Stimulated activated CD4-positive, alpha-beta T cell treated with anti-CD3 and anti-CD28 coated beads, Interleukin-15, amount 100 ng/mL, for 48 hours (primary cell): ENCODE measurements at places on chromosomes 1 and 21.

DNA sequence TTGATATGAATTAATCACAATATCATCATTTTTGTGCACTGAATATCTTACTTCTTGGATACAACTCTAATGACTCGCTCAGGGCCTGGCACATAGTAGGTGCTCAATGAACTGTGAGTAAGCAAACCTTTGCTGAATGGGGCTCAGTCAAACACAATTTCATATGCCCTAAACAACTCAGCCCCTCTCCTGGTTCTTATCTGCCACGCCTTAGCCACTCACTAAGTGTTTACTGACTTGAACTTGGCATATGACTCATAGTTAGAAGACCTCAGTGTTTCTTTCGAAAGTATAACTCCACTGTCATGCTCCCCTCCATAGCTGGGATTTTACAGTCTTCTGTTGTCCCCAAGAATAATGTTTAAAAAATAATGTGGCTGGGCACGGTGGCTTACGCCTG, 4.8 kb upstream of the IFNLR1 start:
- DNase-seq: no peak

GRCh38 chr1:65265651-65266351, 43.5 kb upstream of the DNAJC6 start:
- no peak for DNase-seq

GRCh38 chr1:20123722-20124455, 4.6 kb upstream of the PLA2G2D start:
- no peak for DNase-seq

DNA sequence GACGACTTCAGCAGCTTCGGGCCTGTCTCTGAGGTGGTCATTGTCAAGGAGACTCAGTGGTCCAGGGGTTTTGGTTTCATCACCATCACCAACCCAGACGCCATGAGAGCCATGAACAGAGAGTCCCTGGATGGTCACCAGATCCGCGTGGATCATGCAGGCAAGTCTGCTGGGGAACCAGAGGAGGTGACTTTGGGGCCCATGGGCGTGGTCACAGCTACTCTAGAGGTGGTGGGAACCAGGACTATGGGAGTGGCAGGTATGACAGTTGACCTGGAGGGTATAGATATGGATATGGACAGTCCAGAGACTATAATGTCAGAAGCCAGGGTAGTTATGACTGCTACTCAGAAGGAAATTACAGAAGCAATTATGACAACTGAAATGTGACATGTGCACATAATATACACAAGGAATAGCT, 19.3 kb upstream of the METTL13 start:
- DNase-seq: no peak

DNA sequence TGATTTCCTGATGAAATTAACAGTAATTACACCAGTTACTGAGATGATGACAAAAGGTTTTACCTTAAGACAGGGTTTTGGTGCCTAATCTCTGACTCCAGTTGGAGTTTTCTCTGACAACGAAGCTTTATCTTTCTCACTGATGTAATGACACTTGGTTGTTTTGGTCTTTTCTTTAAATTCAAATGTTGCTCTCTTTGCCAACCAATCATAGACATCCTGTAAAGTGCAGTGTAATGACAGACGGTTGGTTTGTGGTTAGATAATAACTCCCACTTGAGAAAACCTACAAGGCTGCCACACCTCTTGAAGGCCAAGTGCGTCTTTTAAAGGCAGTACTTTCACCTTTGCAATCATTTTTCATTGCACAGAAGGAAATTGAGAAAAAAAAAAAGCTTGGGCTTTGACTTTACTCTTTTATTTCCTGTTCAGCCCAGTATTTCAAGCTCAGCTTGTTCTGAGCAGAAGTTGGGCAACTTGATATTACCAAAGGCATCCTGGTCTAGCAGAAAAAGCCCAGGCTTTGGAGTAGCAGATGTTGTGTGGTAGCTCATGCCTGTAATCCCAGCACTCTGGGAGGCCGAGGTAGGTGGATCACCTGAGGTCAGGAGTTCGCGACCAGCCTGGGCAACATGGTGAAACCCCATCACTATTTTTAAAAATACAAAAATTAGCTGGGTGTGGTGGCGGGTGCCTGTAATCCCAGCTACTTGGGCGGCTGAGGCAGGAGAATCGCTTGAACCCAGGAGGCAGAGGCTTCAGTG, 14.9 kb downstream of the PDIK1L start:
- DNase-seq: no peak

DNA sequence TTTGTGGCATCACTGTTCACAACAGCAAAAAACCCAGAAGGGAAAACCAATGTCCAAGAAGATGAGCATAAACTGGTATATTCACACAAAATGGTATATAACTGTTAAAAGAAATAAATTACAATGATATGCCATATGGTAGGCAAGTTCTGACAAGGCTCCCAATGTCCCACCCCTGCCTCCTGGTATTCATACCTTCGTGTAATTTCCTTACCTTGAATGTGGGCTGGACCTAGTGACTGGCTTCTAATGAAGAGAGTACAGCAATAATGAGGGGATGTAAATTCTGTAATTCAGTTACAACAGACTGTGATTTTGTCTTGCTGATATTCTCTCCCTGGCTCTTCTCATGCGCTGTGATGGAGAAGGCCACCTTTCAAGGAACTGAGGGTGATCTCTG, 9.3 kb downstream of the ANKRD45 start:
- no peak for DNase-seq

DNA sequence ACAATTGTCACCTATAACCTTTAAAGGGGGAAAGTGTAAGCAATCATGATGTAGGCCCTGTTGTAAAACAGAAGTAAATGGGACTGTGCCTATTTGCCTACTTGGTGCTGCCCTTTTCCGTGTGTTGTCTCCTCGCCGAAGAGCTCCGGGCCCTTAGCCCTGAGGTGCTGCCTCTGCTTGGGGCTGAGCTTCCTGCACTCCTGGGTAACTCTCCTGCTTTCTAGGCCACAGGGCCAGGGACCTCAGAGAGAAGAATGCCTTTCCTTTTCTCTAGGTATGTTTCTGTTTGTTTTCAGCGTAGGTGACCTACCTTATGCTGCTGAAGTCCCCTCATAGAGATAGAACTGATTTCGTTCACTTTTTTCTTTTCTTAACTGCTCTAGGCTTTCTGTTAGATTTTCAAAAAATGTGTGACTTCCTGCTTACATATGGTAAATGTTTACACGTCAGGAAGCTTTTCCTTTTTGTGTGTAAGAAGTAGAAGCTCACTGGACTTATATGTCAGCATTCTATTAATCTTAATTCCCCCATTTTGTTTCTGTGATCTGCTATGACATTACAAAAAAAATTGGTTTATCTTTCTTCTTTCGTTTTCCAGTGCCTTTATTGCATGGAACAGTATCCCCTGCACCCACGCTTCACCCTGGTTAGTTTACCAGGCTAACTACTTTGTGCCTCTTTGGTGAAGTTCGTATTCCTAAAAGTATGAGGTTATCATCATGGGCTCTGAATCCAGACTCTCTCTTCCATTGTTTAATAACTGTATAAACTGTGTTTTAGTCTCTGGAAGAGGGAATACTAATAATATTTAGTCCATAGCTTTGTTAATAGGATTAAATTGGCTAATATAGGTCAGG, 61.7 kb downstream of the ITSN1 start:
- DNase-seq: no peak

DNA sequence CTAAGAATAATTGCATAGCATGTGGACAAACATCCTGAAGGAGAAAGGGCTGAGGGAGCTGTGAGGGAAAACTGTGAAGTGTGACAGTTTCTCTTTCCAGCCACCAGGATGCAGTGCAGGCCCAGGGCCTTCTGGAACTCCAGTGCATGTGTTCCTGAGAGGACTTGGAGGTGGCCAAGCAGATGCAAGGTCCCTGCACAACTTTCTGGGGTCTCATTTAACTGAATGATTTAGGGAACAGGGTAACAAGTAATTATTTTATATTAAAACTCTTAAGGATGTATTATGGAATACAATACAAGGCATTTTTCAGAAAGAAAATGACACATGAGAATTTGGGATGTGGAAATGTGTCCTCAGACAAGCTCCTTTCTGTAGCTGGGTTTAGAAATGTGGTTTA, 61.2 kb upstream of the MCOLN3 start:
- DNase-seq: peak; percentile 12

GRCh38 chr1:17265950-17266349, 17.1 kb downstream of the PADI3 start:
- no peak for DNase-seq

GRCh38 chr1:21764615-21765423, 18.1 kb downstream of the USP48 start:
- DNase-seq: no peak

GRCh38 chr1:70930062-70930461, 117.6 kb downstream of the PTGER3 start:
- DNase-seq: no peak

DNA sequence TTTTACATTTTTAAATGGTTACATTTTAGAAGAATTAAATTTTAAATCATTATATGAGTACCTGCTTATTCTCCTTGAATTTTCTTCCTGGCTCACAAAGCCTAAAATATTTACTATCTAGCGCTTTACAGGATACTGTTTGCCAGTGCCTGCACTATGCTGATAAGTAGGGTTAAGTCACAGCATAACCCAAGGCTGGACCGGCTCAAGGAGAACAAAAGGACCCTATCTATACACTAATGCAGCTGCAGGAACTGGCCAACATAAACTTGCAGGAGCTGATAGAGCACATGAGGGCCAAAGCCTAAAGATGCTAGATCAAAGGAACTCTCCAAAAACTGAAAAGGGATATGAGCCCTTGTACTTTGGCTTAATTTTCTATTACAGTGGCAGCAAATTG, 1086.9 kb upstream of the TMPRSS15 start:
- no peak for DNase-seq

DNA sequence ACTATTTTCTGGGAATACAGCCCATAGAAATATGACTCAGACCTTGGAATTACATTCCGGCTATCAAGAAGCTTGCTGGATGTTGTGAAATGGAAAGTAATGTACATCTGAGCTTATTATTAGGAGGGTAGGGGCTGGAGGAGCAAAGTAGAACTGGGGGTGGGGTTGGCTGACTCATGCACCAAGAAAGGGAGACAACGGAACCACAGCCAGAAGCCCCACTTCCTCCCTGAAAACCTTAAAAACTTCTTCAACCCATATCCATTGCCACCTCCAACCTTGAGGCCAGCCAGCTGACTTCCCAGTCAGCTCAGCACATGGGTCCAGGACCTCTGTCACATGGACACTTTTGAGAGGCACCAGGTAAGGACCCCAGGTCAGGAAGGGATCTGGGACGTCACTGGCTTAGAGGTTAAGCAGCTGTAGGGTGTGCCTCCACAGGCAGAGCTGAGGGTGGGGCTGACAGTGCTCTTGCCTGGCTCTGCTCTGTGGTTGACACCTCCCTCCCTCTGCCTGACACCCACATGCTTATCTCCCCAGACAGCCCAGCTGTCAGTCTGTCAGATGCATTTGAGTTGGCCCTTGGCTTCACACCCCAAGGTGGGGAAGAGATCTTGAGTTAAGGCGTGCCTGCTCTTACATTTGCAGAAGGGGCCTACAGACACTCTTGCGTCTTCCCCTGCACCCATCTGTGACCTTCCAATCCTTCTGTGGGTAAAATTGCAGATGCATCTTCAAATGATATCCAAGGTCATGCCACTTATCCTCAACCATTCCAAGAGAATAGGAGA, 5.7 kb upstream of the ZNF683 start:
- peak; percentile 42 for DNase-seq

DNA sequence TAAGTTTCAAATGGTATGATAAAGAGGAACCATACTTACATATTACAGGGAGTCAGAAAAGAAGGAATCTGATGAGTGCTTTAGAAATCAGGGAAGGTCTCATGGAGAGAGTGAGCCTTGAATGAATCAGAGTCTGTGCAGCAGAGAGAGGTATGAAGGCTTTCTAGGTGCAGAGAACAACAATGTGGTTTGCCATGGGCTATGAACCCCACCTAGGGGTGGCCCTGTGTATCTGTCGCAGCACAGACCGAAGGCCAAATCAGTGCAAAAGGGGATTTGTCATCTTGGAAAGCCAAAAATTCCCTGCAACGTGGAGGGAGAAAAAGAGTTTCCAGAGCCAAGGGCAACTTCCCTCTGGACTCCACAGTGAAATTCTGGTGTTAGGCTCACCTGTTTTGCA, 3.5 kb downstream of the PAPPA2 start:
- no peak for DNase-seq
